BE2C (cell line): ENCODE measurements at places on chromosomes 4 and X.
A peak's percentile ranks its signal among the peaks of the same experiment; 100 is the strongest.

- no peak for DNase-seq
These were observed 102.0 kb upstream of the ARHGAP24 start for GRCh38 chr4:85372966-85373365.

DNA sequence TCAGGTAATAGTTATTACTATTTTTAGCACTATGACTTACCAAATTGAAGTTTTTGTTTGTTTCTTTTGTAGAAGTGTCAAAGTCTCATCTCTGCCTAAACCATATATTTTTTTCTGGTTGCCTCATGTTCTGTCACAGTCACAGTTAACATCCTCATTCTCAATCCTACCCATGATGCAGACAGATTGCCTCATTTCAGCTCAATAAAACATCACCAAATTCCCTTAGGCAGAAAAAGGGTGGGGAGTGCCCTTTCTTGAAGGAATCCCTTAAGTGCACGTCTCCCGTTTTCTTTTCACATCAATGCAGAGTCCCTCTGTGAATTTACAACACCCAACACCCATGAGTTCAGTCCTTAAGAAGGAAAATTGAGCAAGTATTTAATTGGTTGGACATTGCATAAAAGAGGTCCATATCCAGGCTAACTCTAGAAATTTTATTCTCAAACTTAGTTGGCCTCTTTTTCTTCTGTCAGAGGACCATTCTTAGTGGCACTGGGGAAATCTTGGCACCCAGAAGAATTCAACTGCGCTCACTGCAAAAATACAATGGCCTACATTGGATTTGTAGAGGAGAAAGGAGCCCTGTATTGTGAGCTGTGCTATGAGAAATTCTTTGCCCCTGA lies 103.7 kb upstream of the BMPR1B start:
- DNase-seq, result no peak

DNA sequence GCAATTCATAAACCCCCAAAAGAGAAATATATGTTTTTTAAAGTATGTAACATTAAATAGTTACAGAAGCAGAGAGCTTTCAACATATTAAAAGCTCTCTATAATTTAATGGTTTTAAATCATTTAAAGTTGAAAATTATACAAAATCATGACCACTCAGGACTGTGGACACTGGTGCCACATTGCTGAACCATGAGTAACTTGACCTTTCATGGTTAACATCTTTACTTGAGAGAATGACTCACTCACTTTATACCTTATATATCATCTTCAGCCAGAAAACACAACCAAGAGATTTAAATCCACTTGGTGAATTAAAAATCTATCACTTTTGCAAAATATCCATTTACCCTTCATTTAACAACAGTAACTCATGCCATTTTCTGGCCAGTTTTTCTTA lies 584.3 kb upstream of the SMIM31 start:
- no peak for DNase-seq

DNA sequence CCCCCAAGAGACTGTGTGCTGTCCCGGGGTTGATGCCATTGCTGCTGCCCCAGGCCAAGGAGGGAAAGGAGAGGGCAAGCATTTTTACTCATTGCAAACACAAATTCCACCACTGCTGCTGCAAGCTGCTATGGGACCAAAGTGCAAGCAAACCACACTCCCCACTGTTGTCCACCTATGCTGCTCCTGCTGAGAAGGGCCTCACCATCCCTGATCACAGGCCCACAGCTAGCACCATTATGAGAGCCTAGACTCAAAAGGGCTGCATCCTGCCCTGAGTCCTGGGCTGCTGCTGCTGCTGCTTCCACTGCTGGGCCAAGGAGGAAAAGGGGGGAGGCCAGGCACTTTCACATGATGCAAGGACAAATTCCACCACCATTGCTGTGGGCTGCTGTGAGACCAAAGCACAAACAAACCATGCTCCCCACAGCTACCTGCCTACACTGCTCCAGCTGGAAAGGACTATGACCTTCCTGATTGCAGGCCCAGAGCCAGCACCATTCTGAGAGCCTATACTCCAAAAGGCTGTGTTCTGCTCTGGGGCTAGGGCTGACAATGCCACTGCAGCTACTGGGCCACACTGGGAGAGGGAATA lies 218.2 kb upstream of the ZCCHC13 start:
- no peak for DNase-seq

- no peak for DNase-seq
These were observed 1310.3 kb downstream of the RPA4 start for GRCh38 chrX:98194036-98194435.

DNA sequence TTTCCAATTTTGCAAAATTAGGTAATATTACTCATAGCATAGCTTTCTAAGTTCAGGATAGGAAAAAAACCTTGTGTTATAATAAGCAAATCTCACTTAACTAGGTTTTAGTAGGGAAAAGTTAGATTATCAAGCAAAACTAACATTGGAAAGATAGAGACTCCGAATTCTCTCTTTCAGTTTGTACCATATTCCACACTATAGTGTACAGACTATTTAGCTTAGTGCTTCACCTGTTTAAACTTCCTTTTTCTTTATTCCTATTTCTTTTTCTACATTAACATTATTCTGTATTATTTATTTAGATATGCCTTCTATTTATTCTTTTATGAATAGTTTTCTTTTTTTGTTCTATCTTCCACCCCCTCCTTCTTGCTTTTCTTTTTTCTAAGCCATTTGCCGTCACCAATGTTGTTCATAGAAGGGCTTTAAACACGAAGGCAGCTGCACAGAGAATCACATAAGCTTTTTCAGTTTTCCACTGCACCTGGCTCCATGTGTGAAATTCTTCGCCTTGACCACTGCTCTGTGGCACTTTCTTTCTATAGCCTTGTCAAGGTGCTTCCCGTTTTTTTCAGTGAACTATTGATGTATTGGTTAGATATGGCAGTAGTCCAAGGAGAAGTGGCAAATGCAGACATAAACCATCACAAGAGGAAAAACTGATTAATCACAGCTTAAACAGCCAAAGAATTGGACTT lies 8.5 kb downstream of the PCDH10 start:
- DNase-seq, result no peak

GRCh38 chr4:189858435-189858834 lies 82.2 kb upstream of the FRG1 start:
- no peak for DNase-seq

GRCh38 chrX:102515975-102516941 lies at the start of gene TMSB15A:
TSS of gene TMSB15A (minus strand) at chrX:102516739.
- DNase-seq, result peak; percentile 72

DNA sequence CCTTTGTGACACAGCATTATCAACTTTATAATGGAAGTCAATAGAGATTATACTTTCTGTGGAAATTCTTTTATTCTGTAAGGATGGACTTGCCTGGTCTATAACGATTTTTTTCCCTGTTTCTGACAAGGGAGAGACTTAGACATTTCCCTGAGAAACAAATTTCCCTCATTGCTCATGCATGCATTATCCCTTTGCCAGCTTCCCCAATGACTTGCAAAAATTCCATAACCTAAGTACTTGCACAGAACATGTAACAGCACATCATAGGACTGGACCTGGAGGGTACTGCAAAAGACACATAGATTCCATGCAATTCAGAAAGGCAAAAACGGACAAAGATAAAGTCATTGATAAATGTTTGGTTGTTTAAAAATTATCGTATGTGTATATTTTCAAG lies 166.7 kb downstream of the FHIP1A start:
- no peak for DNase-seq

DNA sequence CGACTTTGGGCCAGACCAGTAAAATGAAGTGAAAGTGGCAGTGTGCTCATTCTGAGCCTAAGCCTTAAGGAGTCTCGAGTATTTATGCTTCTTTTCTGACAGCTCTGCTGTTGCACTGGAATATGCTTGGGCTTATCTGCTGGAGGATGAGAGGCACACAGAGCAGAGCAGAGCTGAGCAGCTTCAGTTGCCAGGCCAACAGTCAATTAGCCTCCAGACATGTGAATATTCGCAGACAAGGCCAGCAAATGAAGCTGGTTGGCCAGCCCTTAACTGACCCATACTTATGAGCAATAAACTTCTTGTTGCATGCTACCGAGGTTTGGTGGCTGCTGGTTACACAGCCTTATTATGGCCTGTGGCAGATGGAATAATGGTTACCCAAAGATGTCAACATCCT lies 203.0 kb upstream of the GEMIN8 start:
- no peak for DNase-seq

DNA sequence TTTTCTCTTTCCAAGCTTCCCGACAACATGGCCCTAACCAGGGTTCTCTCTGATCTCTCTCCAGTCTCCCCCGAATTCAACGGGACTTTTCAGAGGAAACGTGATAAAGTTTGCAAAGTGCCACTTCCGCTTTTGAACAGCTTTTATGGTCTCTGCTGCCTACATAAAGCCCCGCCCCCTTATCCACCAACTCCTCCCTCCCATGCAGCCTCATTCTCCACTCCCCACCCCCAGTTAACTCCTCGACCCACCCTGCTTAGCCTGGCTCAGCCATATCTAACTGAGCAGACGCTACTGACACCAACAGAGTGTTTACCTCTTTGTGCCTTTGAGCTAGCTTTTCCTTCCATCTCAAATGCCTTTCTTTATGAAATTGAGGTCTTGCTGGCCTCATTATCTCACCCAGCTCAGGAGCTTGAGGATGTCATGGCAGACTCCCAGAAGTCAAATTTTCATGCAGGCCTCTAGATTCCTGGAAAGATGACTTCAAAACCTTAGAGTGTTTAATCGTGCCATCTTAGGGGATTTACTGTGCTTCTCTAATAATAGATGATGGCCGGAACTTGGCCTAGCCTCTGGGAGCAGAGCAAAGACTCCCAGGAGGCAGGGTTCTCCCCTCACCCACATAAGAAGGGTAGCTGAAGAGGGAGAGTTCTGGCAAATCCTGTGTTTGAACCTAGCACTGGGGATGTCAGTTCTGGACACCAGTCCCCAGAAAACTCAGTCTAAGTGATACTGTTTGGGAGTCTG lies 606.0 kb downstream of the BCOR start:
- DNase-seq, result no peak

DNA sequence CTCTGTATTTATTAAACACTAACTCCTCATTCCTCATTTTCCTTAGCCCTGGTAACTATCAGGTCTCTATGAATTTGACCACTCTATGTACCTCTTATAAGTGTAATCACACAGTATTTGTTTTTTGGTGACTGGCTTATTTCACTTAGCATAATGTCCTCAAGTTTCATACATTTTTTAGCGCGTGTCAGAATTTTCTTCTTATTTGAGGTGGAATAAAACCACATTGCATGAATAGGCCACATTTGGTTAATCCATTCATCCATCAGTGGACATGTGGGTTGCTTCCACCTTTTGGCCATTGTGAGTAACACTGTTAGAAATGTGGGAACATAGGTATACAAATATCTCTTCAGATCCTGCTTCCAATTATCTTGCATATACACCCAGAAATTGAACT lies 341.2 kb upstream of the BOD1L1 start:
- DNase-seq, result no peak

GRCh38 chr4:4875147-4875546 lies 15.7 kb downstream of the MSX1 start:
- DNase-seq, result peak; percentile 47

DNA sequence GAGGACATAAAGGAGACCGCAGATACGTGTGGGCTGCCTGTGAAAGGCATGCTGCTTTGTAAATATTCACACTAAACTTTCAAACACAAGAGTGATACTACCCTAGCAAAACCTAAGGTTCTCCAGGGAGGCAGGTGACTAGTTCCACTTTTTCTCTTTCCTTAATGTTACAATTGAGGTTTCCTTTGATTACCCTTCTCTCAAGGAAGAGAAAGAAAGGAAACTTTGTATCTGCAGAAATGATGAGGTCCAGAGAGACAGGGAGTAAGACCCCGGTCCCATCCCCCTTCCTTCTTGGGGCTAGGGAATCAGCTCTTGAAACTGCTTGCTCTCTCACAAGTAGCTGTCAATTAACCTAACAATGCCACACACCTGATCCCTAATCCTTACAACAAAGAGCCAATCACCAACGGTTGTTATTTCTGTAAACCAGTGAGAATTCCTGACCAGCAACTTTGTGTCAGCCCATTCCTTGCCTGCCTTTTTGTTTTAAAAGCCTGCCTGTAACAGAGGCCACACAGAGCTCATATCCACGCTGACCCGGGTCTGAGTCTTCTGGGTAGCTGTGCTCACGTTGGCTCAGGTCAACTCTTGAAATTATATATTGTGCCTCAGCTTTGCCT lies 754.8 kb upstream of the FRG1 start:
- no peak for DNase-seq

- DNase-seq, result no peak
These were observed 10.5 kb downstream of the CCDC160 start for GRCh38 chrX:134247492-134247891.

DNA sequence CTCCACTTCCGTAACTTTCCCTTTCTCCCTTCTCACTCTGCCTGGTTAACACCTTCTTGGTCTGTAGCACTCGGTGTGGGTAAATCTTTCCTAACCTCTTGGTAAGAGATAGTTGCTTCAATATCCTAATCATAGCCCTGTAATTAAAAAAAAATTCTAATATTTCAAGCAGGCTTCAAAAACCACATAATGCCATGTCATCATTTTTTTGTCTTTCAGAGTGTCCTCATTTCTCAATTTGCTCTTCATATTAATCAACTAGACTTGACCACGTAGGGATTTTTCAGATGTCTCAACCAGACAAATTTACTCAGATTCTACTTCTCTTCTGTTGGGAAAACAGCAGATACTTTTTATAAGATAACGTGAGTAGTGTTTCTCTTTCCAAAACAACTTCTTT lies 91.0 kb downstream of the FREM3 start:
- DNase-seq, result no peak

DNA sequence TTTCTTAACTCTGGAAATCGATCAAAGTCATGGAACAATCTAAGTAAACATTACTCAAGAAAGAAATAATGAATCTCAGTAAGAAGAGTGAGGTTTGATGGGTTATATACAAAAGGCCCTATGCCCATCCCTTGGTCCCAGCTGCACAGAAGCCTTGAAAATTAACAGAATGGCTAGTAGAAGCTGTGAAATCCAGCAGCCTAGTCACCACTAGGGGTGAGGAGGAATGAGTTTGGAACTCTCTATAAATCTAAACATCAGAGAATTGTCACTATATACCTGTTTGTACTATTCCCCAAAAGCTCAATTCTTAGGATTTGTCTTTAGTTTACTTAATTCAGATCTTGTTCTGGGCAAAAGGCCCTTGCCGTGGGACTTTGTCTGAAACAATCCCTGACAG lies 313.9 kb upstream of the GRID2 start:
- no peak for DNase-seq

DNA sequence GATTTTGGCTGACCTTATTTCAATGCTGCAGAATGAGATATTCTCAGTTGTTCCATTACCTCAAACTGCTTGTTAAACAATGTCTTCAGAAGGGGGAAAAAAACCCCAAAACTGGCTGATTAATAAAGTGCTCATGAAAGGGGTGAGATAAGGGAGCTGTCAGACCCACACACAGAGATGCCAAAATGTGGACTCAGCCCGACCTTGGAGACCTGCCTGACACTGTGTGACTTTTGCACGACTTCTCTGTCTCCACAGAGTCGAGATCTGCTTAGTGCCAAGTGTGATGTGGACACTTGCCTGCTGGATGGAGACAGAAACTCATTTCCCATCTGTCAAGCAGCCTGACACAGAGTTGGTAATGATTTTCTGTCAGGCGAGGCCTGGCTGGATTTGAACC lies 31.5 kb downstream of the REELD1 start:
- no peak for DNase-seq

GRCh38 chrX:76454456-76454927 lies 27.0 kb downstream of the MAGEE1 start:
- no peak for DNase-seq
